ENCODE measurements at places on chromosomes 3 and 15.

- DNase-seq: no peak
These were observed 315.9 kb upstream of the TBL1XR1 start for GRCh38 chr3:177512945-177513814.

DNA sequence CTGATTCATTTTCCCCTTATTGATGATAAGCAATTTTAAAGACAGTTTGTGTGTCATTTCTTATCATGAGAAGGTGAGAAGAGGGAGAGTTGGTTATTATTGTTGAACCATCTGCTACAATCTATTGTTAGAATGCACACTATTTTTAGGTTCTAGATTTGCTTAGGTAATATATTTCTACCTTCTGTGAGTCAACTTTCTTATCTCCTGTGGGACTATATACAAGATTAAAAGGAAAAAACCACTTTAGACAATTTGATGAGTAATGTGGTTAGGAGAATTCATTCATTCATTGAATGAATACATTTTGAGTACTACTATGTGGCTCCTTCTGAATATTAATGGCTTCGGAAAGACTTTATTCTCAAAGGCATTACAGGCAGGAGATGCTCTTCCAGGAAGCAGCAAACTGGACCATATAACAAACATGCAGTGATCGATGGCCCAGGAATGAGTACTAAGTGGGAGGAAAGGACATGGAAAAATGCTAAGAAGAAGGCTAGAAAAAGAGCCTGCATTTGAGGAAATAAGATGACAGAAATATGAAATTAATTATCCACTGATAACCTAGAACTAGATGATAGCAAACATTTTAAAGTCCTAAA, 22.4 kb downstream of the SPTSSB start:
- DNase-seq: no peak

GRCh38 chr3:153008226-153008625, 153.8 kb upstream of the RAP2B start:
- DNase-seq: no peak

- DNase-seq: no peak
These were observed 67.2 kb downstream of the NCEH1 start for GRCh38 chr3:172643506-172644179.

DNA sequence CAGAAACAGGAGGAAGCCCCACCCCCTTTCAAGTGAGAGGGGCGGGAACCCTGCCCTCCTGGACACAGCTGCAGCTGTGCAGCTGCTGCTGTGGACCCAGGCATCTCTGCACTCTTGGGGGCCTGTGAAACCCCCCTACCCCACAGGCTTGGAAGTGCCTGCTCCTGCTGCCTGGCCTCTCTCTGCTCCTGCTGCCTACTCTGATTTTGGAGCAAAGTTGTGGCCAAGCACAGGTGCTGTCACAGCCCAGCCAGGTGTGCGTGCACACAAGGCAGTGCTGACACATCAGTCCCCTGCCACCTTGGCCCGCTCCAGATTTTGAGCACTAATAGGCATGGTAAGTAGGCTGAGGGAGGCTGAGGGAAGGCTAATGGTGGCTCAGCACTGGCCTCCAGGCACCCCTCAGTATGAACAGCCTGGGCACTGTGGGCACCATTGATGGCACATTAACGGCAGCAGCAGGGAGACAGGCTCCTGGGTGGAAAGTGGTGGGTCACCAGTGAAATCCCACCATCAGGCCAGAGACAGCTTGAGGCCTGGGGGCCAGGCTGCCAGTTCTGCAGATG, 890.9 kb downstream of the GBE1 start:
- DNase-seq: no peak
